ENCODE measurements at places on chromosomes 2 and 18.

DNA sequence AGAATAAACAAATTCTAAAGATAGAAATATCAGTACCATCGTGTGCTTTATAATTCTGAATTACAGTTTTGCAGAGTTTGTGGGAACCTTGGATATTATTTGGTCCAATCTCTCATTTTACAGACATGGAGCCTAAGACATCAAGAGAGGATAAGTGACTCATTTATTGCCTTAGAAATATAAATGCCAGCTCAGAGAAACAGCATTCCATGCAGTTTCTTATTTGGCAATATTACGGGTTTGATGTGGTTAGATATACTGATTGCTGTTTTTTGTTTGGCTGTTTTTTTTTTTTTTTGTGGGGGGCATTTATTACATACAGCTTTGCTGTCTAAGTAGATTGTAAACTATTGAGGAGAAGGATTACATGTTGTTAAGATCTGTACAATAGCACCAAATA, 1241.1 kb upstream of the LRRTM1 start:
- no peak for DNase-seq

- DNase-seq, result no peak
Observed at GRCh38 chr2:62186156-62186905, 9.6 kb upstream of the B3GNT2 start.

- DNase-seq, result no peak
Observed at GRCh38 chr18:22124970-22125369, 44.4 kb upstream of the GATA6 start.

DNA sequence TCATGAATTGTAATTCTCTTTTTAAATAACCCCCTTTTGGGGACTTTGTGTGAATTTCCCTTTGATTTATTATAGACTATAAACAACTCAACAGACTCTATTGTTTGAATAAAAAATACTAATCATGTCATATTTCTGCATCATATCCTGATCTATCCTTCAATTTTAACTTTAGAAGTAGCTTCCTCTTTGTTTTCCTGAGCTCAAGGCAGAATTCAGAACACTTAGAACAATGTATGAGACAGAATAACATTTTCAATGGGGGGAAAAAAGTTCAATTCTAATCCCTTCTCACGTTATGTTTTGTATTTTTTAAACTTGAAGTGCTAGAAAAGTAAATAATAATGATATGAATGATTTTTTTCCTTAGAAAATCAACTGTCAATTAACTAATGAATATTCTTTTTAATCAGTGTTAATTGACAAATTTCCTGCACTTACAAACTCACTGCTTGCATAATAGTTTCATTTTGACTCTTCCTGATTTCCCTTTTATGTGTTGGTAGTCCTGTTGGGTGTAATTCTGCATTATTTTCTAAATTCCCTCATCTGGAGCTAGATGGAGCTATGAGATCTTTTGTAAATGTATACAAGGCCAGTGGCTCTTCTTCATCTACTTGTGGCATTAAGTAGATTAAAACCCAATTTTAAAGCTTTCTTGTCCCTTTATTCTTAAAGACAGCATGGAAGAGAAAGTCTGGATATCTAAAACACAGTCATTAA, 326.1 kb downstream of the PARD3B start:
- DNase-seq, result no peak

DNA sequence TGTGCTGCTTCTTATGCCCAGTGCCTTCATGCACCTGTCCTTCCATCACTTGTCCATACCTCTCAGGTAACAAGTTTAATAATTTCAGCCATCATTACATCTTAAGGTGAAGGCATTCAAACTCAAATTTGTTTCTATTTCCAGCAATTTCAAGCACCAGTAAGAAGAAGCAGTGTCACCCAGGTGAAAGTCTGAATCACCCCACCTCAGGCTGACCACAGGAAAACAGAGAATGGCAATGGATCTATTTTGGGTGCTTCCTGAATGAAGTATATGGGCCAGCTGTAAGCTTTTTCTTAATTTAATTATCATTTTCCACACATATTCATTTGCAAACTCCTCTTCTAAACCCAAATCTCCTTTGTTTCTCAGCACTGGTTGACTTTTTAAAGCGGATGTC, 372.7 kb upstream of the SOX11 start:
- no peak for DNase-seq

DNA sequence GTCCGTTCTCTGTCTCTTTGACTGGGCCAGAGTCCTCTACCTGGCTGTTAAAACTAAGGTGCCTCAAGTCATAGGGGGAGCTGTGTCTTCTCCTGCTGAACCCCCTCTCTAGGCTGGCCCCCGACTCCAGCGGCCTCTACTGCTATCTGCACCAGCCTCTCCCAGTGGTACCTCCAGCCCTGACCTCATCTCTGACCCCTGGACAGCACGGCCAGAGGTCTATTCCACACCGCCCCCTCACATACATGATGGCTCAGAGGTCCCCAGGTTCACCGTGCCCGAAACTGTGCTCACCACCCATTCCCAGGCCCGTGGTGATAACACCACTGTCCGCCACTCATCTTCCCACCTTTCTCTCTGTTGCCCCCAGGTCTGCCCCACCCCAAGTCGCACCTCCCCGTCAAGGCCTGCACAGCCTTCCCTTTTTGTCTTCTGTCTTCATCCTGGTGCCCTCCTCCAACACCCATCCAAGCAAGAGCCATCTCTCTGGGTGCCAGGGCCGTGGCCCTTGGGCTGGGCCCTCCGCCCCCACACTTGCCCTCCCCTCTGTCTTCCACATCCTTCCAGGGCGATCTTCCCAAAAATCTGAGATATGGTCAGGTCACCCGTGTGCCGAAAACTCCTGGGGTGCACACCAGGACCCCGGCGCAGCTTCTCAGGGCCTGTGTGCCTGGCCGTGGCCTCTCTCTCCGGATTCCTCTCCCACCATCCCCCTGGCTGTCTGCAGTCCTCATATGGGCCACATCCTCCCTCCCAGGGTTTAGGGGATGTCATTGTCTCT, 134.4 kb upstream of the ID2 start:
- no peak for DNase-seq
